ENCODE measurements at places on chromosomes 13 and 19. TPM values are rescaled to one million over a fixed set of nuclear protein-coding genes. Genes with fewer than 3 reads are reported as not detected.

Gene CEACAM1
- 135 TPM for total RNA-seq

Gene SYT5
- total RNA-seq: not detected

Gene NLRP13
- not detected for total RNA-seq

Gene SNAPC2
- 6.2 TPM for total RNA-seq

Gene RHPN2
- total RNA-seq: 1.6 TPM

Gene AZU1
- not detected for total RNA-seq

DNA sequence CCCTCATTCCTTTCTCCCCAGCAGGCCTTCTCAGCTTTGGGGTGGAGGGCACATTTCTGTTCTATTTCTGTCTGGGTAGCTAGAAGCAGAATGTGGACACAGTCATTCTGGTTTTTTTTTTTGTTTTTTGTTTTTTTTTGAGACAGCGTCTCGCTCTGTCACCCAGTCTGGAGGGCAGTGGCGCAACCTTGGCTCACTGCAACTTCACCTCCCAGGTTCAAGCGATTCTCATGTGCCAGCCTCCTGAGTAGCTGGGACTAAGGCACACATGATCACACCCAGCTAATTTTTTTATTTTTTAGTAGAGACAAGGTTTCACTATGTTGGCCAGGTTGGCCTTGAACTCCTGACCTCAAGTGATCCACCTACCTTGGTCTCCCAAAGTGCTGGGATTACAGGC is 20.3 kb downstream of the CLPTM1 start:
- H3K4me1 ChIP-seq: no peaks in the 10 kb centered on the region
- peaks cover 33% of the 10 kb centered on the region for H3K36me3 ChIP-seq
- no peak overlapping the region for H3K4me3 ChIP-seq
- no peaks in the 10 kb centered on the region for H3K27me3 ChIP-seq
- no peak for DNase-seq

- no peak overlapping the region for H3K4me3 ChIP-seq
- H3K36me3 ChIP-seq: peaks cover 15% of the 10 kb centered on the region
- H3K27ac ChIP-seq: peak overlapping the region; percentile 65
- no peak for DNase-seq
- H3K4me1 ChIP-seq: no peaks in the 10 kb centered on the region
- H3K27me3 ChIP-seq: no peaks in the 10 kb centered on the region
Measured at GRCh38 chr19:16676101-16676798, 15.3 kb downstream of the TMEM38A start.

DNA sequence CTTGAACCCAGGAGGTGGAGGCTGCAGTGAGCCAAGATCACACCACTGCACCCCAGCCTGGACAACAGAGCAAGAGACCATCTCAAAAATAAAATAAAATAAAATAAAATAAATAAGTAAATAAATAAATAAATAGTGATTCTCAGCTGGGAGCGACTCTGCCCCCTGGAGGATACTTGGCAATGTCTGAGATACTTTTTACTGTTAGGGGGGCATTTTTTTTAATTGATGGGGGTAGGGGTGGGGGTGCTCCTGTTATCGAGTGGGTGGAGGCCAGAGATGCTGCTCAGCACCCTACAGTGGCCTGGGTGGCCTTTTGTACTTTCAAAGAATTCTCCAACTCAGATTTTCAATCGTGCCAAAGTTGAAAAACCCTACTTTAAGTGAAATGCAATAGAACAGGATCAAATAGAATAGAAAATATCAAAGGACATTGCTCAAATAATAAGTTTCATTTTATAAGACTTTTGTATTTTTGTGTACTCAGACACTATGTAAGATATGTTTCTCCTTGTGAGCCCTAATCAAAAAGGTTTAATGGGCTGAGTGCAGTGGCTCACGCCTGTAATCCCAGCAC is 7.1 kb upstream of the CLPP start:
- H3K4me3 ChIP-seq: no peak overlapping the region
- H3K36me3 ChIP-seq: no peaks in the 10 kb centered on the region
- H3K4me1 ChIP-seq: no peaks in the 10 kb centered on the region
- H3K27me3 ChIP-seq: no peaks in the 10 kb centered on the region
- H3K27ac ChIP-seq: no peak overlapping the region

GRCh38 chr19:19334063-19334988 is 13.7 kb downstream of the MAU2 start:
- no peaks in the 10 kb centered on the region for H3K27me3 ChIP-seq
- DNase-seq: no peak
- H3K36me3 ChIP-seq: peaks cover 38% of the 10 kb centered on the region

DNA sequence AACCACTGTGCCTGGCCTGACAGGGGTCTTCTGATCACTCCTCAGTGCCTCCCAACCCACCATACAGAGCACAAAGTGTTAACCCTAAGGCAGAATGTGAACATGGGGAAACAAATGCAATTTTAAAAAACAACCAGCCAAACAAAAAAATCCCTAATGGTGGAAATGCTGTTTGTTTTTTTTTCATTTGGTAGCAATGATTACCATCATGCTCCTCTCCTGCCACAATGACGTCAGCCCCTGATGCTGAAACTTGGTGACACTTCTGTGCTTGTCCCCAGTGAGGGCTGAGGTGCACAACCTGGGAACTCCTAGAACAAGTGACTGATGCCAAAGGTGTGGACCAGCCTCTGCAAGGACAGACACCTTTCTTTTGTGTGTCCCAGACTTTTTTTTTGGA is 4.0 kb upstream of the TSPAN16 start:
- DNase-seq: no peak
- peaks cover 26% of the 10 kb centered on the region for H3K4me1 ChIP-seq
- no peak overlapping the region for H3K27ac ChIP-seq

- DNase-seq: no peak
- H3K4me3 ChIP-seq: no peak overlapping the region
- H3K4me1 ChIP-seq: no peaks in the 10 kb centered on the region
- H3K36me3 ChIP-seq: peaks cover 16% of the 10 kb centered on the region
- no peaks in the 10 kb centered on the region for H3K27me3 ChIP-seq
Measured at GRCh38 chr13:75621147-75621546, 15.0 kb upstream of the LMO7 start.

GRCh38 chr19:18742838-18743783 is 48.0 kb downstream of the COMP start:
- no peaks in the 10 kb centered on the region for H3K27me3 ChIP-seq
- no peak for DNase-seq
- no peak overlapping the region for H3K27ac ChIP-seq

DNA sequence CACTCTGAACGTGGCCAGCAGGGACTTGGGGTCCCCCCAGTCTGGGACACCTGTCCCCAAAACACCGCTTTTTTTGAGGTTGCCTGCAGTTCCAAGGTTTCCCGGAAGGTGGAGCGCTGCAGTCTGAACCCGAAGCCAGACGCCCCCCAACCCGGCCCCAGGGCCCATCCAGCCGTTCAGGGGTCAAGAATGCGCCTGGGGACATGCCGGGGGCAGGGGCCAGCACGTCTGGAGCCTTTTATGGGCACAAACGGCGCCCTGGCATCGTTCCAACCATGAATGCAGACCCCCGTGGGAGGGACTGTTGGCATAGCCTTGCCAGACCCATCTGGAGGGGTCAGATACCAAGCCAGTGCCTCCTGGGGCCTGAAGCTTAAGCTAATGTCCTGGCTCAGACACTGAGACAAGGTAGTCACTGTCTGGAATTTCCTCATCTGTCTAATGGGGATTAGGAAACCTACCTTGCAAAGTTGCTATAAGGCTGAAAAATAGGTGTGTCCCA is 6.9 kb downstream of the S1PR5 start:
- peaks cover 3% of the 10 kb centered on the region for H3K36me3 ChIP-seq
- peaks cover 18% of the 10 kb centered on the region for H3K4me1 ChIP-seq
- peaks cover 68% of the 10 kb centered on the region for H3K27me3 ChIP-seq
- DNase-seq: no peak

DNA sequence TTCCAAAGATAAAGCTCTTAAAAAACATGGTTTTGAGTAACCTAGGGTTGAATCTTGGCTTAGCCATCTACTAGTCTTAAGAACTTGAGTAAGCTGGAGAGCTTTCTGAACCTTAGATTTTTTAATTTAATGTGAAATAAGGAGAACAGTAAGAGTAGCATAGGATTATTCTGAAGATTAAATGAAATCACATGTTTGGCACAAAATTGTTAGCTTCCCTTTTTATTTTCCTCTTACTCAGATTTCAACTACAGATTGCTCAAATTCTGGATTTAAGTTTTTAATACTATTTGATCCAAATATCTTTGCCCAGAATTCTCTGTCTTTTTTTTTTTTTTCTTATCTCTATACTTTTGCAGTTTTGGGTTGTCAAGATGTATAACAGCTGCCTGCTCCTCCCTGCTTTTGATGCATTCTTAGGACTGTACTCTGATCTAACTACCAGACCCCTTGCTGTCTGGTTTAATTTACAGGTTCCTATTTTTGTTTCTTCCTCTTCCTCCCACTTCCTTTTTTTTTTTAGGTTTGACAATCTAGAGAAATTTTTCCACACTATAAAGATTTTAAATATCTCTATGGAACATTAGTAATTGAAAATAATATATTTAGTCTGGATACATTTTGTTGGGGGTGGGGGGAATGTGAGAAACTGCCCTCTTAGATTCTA is 12.3 kb downstream of the POMP start:
- H3K36me3 ChIP-seq: peaks cover 56% of the 10 kb centered on the region
- no peaks in the 10 kb centered on the region for H3K27me3 ChIP-seq
- H3K4me1 ChIP-seq: no peaks in the 10 kb centered on the region
- H3K27ac ChIP-seq: no peak overlapping the region
- no peak for DNase-seq

DNA sequence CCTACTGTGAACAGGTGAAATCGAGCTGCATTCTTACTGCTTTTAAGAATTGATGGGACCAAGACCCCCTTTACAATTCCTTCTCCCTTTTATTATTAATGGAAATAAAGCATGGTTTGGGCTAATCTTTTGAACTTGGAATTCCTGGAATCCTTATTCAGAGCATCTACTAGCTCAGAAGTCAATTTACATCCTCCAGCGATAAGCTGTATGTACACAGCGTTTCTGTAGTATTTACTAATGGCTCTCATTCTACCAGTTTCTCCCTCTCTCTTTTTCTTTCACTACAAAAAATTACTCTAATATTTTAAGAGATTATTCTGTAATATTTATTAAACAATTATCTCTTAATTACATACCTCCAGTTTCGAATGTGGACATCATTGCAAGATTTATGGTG is 31.5 kb downstream of the FREM2 start:
- H3K36me3 ChIP-seq: no peaks in the 10 kb centered on the region
- no peaks in the 10 kb centered on the region for H3K27me3 ChIP-seq

All from esophagus squamous epithelium (tissue), 5 donors.